ENCODE measurements at places on chromosomes 13 and 19.

- DNase-seq, result no peak
Measured at GRCh38 chr19:40512473-40513344, 45.9 kb downstream of the SPTBN4 start.

GRCh38 chr13:104198801-104199200 is 1132.6 kb upstream of the SLC10A2 start:
- DNase-seq, result no peak

DNA sequence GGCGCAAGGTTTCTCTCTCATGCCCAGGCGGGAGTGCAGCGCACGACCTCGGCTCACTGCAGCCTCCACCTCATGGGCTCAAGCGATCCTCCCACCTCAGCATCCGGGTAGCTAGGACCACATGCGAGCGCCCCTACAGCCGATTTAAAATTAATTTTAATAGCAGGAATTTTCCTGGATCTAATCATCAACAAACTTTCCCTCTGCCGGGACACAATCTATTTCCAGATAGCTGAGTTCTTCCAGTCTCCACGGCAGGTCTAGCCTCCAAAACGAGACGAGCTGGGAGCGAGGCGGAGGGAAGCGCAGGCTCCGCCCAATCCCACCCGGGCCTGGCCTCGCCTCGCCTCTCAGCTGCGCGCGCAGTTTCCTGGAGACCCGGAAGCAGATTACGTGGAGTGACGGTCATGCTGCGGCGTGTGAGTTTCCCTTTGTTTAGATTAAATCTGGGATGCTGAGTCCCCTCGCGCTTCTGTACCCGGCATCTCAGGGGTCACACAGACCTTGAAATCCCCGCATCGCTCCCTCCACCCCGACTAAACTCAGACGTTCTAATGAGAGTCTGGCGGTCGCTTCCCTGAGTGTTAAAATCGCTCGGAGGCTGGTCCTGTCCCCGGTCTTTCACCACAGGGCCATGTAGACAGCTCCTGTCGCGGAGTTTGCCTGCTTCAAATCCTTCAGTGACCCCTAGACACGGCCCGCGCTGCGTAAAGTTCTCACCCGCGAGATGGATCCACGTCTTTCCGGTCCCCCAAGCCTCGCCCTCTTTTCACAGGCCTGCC is at the start of gene ZNF880:
Gene ZNF880 (plus strand): TSS at position 365 of the 782 bp plus-strand sequence. CDS start 43 bp downstream, at position 408.
- DNase-seq, result no peak

GRCh38 chr13:105804561-105805190 is 730.8 kb downstream of the EFNB2 start:
- DNase-seq, result no peak

GRCh38 chr13:114054830-114055439 is 77.5 kb downstream of the RASA3 start:
- DNase-seq, result no peak

GRCh38 chr19:38190061-38190460 is 34.0 kb downstream of the DPF1 start:
- DNase-seq, result no peak

DNA sequence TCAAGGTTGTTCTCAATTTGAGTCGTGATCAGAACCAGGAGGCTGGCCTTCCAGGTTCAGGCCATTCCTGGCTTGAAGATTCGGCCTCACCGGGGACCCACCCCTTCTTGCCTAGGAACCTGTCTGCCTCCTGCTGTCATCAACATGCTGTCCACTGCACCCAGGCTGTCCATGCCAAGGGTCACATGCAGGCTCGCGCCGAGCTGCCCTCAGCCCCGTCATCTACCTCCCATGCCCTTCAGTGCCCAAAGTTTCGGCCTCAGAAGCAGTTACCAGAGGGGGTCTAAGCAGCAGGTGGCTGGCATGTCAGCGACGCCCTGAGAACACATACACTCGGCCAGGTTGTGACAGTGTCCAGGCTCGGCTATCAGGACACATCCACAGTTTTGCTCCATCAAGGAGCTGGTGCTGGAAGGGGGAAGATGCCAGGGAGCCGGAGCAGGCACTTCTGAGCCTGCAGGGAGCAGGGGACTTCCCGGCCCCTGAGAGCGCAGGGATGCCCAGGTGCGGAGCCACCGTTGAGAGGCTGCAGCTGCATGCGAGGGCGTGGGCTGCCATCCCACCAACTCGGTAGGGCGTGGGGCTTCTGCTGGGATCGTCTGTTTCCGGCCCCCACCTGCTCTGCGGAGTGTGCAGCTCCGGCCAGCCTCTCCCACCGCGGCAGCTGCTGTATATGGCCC is 590.9 kb upstream of the SLITRK5 start:
- DNase-seq, result no peak

GRCh38 chr13:95536632-95537241 is 15.8 kb upstream of the CLDN10 start:
- no peak for DNase-seq

DNA sequence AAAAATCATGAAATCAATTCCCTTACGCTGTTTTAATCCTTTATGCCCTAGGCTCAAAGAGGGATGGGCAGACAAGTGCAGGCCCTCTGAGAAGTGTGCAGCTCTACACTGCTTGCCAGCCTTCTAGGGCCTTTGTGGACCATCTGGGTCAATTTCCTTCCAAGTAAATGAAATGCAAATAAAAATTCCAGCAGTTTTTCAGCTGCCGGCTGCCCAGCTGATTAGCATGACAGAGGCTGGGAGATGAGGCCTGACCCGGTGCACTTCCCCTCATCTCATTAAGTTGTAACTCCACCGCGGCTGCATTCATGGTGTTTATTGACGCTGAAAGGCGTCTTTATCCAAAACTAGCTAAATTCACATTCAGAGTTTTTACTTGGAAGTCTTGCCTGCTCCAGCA is 47.5 kb upstream of the GSX1 start:
- no peak for DNase-seq

DNA sequence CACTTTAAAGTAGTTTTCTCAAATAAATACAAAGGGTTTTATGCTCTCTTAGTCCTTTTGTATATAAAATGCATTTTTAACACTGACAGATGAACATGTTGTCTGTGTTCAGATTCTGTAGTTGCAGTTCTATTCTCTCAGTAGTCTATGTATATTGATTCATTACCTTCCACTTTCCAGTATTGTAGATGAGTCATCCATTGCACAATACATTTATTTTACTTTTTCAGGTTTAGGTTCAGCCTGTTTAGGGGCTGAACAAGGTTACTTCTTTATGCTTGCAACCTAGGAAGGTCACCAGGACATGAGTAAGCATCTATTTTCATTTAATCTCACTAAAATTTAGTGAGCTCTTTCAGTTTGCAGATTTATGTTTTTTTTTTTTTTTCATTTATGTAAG is 173.6 kb downstream of the NALCN start:
- no peak for DNase-seq

DNA sequence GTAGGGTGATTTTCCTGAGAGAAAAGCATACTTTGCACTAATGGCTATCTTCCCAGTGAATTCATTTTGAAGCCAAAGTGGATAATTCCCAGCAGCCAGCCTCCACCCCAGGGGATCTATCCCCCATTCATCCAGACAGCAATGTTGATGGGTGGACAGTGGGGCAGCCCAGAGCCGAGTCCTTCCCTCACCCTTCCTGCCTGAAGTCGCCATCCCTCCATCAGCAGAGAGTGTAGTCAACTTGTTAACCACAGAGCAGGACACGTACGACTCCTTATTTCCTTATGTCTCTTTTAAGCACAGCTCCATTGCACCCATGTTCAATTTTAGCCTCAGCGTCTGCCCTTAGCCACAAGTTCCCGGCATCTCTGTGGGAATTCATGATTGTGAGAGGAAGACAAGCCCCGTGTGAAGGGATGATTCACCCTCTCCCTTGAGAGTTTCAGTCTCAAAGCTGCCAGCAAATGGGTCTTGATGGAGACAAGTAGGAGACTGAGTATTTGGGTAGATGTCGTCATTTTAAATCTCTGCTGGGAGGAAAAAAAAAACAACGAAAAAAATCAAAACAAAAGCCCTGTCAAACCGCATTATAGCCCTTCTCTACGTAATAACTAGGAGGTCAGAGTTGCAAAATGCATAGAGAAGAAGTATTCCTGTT is 58.3 kb upstream of the MEDAG start:
- no peak for DNase-seq

DNA sequence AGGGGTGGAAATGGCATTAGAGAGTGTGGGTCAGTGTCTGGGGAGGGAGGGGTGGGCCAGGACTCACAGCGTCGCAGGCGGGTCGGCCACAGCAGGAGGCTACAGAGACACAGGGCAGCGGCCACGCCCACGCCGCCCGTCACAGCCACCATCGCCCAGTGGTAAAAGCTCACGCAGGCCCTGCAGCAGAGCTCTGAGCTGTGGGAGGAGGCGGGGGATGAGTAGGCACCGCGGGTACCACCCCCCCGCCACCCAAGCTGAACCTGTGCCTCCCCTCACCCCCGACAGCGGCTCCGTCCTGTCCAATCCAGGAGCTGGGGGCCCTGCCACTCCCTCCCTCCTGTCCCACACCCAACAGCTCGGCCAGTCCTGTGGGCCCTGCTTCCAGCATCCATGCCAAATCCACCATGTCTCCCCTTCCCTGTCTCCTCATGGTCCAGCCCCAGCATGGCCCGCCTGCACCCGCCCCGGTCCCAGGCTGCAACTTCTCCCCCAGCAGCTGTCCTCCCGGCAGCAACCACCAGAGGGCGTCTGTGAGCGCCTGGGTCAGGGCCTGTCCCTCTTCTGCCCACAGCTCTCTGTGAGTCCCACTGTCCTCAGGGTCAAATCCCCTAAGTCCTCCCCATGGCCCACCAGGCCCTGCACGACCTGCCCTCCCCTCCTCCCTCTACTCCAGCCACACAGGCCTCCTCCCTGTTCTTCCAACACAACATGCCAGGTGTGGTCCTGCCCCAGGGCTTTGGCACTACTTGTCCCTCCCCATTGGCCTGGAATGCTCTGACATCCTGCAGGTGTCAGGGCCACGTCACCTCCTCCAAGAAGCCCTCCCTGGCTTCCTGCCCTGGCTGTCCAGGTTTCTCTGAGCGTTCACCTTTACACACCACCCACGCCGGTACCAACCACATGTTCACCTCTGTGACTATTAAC is 6.0 kb downstream of the TEKTIP1 start:
- DNase-seq, result no peak

Measured in SIG-M5 (cell line).